ENCODE measurements at places on chromosomes 16 and 17.

DNA sequence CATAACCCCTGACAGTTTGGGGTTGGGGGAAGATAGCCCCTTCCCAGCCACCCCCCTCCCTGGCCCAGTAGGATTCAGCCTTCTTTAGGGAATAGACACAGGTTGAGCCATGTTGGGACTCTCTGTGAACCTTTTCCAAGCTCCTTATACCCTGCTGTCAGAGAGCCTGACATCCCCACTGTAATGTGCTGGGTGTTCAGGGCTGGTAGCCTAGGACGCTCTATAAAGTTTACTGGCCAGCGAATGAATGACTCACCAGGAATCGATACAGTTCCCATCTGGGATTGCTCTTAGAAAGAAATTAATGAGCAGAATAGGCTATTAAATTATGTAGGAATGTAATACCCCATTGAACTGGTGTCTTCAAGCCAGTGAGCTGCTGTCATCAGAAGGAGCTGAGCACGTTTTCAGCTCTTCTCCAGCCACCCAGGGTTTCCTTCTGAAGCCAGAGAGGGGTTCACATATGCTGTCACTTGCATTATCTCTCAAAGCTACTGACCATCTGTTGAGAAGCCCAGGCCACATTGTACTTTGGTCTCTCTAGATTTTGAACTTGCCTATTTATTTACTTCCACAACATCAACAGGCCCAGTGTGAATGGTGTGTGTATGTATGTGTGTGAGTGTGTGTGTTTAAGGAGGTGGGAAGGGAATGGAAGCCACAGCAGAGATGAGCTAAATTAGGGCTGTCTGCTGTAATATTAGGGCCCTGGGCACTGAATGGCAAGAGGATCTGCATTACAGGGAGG is 64.9 kb downstream of the SPACA3 start:
- DNase-seq: no peak

GRCh38 chr17:60514053-60514452 is 12.0 kb downstream of the APPBP2 start:
- no peak for DNase-seq

GRCh38 chr16:83955218-83956130 is 2.4 kb downstream of the OSGIN1 start:
- DNase-seq: no peak

DNA sequence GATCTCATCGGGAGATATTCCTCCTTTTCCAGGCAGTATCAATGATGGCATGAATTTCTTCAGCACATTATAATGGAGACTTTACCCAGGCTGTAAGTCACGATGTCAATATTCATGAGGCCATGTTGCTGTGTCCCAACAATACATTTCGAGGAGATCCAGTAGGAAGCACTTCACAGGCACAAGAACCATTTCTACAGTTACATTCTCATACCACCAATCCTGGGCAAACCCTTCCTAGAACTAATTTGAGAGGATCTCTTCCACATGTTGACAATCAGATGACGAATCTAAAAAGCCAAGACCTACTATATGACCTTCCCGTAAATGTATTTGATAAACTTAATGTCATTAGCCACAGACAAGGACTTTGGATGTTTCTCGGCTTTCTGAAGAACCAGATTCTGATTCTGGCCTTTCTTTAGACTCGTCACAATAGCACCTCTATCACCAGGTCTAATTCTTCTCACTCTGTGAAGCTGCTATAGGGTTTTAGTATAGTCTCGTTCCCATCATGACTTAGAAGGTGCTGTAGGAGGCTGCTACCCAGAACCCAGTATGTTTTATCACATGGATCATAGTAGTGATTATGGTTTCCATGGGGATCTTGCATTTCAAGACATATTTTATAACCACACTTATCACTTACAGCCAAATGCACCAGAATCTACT is 40.2 kb downstream of the C16orf87 start:
- DNase-seq: no peak

DNA sequence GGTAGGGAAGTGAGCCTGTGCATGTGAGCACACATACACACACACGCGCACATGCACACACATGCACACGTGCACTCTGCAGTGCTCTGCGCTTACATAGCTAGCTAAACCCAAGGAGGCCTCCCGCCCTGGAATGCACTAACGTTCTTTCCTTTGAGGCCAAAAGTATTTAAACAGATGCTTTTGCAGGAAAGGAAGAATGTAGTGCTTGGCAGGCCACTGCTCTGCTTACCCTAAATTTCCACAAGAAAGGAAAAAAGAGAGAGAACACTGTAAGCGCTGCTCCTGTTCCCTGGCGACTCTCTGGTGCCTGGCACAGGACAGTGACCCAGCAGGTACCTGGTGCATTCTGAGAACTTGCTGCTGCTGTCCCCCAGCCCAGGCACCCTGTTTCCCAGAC is 31.3 kb upstream of the MRPS23 start:
- no peak for DNase-seq

- DNase-seq: no peak
These were observed 168.9 kb downstream of the GRIN2A start for GRCh38 chr16:10013364-10013763.

GRCh38 chr16:11685844-11686618 is 17.8 kb downstream of the SNN start:
- DNase-seq: no peak

Data from left ventricle myocardium superior (tissue), 1 donor.